ENCODE measurements at places on chromosomes 5 and 9.

GRCh38 chr9:18163146-18163545 lies 310.8 kb upstream of the ADAMTSL1 start:
- no peak for DNase-seq

DNA sequence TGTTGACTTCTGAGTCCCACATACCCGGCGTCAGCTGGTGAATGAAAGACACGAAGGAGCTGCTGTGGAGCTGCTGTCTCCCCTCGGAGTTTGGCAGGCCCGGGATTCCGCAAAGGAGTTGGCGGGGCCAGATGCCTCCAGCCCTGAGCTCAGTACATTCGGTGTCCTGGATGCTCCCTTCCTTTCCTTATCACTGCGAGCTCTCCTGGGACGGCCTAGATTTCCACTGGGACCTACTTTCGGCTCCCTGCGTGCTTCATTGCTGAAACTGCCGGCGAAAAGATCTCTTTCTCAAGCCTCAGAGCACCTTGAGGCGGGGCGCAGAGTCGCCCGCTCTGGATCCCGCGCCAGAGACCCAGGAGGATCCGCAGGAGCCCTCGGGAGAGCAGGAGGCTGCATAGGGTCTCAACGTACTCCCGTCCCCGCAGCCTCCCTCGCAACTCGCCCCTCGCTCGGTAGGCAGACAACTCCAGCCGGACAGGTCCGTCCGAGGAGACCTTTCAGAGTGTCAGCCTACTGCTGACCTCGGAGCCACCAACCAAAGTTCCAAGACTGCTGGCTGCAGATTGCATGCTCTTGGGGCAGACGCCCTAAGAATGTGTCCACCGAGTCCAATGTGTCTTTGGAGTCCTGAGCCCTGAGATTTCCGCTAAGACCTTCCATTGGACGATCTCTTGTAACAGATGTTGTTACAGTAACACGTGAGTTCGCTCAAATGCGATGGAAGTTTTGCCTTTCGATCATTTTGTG lies 6.1 kb downstream of the ANXA2R start:
- DNase-seq = peak; percentile 59

DNA sequence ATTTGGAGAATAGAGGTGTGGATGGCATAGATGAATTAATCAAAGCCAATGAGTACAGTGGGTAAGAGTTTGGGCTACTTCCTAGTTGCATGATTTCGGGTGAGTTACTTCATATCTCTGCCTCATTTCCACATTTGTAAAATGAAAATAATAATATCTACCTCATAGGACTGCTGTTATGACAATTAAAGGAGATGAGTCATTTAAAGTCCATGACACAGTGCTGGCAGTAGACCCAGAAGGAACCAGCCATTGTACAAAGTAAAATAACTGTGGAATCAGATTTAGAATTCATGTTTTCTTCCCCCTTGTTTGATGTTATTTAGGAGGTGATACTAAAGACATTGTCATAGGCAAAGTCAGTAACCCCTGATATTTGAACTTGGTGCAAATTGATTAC lies 139.5 kb upstream of the SLC27A6 start:
- no peak for DNase-seq

- DNase-seq = no peak
Measured at GRCh38 chr5:38590838-38591522, 34.5 kb upstream of the LIFR start.

DNA sequence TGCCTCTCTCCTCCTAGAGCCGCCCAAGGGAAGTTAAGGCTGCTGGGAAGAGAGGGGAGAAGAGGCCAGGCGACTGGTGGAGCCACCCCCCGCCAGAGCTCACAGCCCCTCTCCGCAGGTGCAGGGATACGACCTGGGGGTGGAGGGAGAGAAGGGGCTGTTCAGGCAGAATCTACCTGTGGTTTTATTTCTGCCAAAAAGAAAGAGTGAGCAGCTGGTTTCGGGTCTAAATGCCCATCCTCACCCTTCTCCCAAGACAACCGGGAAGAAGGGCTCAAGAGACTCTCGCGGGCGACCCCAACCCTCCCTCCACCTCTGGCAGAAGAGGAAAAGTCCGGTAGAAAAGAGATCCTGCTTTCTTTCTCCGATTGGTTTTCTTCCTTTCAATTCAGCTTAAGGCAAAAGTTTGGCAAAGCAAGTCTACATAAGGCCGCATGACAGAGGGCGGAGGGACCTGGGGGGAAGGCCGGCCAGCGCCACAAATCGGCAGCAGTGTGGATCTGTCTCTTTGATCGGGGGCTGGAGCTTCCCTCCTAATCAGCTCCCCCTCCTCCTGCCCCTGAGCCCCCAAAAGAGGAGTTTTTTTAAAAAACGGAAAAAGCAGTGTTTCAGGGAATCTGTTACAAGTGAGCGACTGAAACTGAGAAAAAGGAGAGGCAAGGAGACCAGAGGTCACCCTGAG lies 16.3 kb downstream of the FAM78A start:
- DNase-seq = peak; percentile 0

DNA sequence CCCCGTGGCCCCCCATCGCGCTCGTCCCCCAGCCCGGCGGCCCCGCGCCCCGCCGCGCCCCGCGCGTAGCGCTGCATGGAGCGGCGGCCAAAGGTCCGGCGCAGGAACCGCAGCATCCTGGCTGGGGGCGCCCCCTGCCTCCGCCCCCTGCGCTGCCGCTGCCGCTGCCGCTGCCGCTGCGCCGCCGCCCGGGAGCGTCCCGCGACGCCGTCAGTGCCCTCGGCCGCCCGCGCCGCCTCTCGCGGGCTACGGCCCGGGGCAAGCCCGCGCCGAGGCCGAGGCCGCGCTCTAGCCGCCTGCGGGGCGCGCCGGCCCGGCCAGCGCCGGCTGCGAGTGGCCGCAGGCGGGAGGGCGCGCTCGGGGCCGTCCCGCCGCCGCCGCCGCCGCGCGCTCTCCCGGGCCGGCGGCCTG lies 523 bp downstream of the EPB41L4B start:
- DNase-seq = no peak

- DNase-seq = no peak
Measured at GRCh38 chr9:84368601-84369000, 28.0 kb upstream of the SLC28A3 start.

DNA sequence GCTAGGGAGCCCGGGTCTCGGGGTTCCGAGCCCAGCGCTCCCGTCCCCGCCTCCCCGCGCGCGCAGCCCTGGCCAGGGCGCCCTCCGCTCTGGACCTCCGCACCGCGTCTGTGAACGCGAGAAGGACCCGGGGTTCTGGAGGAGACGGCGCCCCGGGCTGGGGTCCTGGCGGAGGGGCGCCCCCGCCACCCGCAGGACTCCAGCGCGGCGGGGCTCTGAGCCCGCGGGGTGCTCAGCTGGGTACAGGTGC lies 431 bp downstream of the TMOD1 start:
- DNase-seq = no peak

GRCh38 chr9:37239224-37239859 lies 119.0 kb downstream of the ZCCHC7 start:
- DNase-seq = no peak

GRCh38 chr9:101527066-101527465 lies 6.6 kb upstream of the RNF20 start:
- no peak for DNase-seq

DNA sequence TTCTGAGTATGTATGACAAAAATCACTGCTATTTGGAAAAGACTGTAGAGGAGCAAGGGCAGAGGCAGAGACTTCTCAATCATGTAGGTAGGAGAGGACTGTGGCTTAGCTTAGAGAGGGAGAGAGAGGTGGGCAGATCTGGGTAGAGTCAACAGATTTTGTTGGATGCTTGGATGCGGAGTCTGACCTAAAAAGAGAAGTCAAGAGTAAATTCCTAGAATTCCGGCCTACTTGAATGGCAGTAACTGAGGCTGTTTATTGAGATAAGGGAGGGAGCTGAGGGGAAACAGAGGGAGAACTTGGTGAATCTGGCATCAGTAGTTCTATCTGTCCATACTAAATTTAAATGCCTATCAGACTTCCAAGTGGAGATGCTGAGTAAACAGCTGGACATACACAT lies 2.4 kb downstream of the TICAM2 start:
- DNase-seq = no peak

DNA sequence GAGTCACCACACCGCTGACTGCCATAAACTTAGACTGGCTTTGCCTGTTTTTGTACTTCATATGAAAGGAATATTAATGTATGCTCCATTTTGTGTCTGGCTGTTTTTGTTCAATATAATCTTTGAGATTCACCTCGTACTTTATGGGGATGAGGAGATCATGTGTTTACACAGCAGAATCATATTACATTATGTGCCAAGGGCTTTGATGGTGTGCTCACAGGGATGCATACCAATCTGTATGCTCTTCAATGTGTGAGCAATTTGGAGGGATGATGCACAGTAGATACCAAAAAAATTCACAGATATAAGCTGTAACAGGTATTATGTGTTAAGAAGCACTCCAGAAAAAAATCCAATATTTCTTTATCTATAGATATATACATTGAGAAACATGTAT lies 113.7 kb downstream of the GABRB2 start:
- DNase-seq = no peak

Data from right kidney (tissue), 9 donors.